ENCODE measurements at places on chromosomes 4 and X.
A peak's percentile ranks its signal among the peaks of the same experiment; 100 is the strongest.

DNA sequence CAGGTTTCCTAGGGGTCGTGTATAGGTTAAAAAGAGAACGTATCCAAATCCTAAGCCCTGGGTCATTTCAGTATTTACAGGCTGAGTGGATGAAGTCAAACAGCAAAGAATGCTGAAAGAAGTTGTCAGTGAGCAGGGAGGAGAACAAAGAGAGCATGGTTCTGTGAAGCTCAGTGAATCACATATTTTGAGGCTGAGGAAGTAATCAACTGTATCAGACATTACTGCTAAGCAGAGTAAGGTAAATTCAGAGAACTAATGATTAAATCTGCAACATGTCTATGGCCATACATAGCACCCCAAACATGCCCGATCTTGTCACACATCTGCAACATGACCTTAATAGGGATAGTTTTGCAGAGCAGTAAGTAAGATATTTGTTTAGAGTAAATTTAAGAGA, 1130.3 kb downstream of the RAPGEF2 start:
- no peaks in the 10 kb centered on the region for H3K4me1 ChIP-seq
- no peaks in the 10 kb centered on the region for H3K27me3 ChIP-seq
- H3K36me3 ChIP-seq = no peaks in the 10 kb centered on the region
- H3K27ac ChIP-seq = no peak overlapping the region
- no peak for DNase-seq

DNA sequence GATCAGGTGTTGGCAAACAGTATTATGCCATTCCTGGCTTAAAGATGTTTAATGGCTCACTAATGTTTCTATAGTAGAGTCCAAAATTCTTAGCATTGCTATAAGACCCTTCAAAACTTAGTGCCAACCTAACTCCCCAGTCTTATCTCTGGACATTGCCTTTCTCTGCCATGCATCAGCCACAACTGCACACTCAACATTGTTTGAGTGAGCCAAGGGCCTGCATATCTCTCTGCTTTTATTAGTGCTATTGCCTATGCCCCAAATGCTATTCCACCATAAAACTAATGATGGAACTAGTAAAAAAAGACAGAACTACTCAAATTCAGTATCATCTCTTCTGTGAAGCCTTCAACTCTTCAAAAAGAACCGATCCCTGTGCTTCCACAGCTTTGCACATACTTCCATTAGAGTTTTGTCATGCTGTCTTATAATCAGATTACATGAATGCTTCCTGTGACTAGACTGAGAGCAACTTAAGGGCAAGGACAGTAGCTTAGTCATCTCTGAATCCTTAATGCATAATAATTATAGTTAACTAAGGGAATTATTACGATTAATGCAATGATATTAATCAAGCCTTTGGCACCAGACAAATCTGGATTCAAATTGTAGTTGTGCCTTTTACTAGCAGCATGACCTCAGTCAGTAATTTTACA, 53.7 kb downstream of the CHM start:
- DNase-seq = no peak
- H3K27ac ChIP-seq = peak overlapping the region; percentile 40
- peaks cover 15% of the 10 kb centered on the region for H3K4me1 ChIP-seq
- H3K4me3 ChIP-seq = no peak overlapping the region
- no peaks in the 10 kb centered on the region for H3K27me3 ChIP-seq

GRCh38 chr4:153466081-153466948, at the start of gene TMEM131L:
TSS of gene TMEM131L (plus strand) at chr4:153466360. CDS start at chr4:153466398, 38 bp downstream.
- peak; percentile 95 for DNase-seq
- H3K36me3 ChIP-seq = no peaks in the 10 kb centered on the region
- no peaks in the 10 kb centered on the region for H3K27me3 ChIP-seq

- no peak overlapping the region for H3K27ac ChIP-seq
- DNase-seq = no peak
- no peak overlapping the region for H3K4me3 ChIP-seq
- no peaks in the 10 kb centered on the region for H3K27me3 ChIP-seq
- H3K36me3 ChIP-seq = no peaks in the 10 kb centered on the region
Measured at GRCh38 chr4:36709991-36710390, 428.6 kb downstream of the DTHD1 start.

DNA sequence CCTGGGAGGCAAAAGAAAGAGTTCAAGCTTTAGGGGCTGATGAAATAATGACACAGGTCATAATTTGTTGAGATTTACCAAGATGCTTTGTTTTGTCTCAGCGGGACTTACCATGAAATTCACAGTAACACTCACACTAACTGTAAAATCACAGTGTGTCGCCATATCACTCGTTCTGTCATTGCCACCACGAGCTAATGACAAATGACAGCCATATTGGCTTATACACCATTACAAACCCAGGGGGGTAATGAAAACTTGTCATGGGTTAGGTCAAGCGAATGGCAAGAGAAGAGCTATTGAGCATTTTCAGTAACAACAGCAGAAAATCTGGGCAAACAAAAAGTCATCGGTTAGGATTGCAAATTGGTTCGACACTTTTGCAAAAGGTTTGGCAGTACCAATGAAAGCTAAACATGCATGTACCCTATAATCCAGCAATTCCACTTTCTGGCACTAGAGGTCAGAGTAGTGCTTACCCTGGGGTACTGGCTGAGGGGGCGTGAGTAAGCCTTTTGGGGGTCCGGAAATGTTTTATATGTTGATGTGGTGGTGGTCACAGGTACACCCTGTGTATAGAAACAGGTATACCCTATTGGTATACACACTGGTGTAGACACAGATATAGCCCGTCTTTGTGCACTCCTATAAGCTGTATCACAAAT, 83.9 kb upstream of the RAI2 start:
- H3K36me3 ChIP-seq = no peaks in the 10 kb centered on the region
- H3K4me1 ChIP-seq = no peaks in the 10 kb centered on the region
- H3K4me3 ChIP-seq = no peak overlapping the region
- no peak overlapping the region for H3K27ac ChIP-seq
- peak; percentile 15 for DNase-seq
